ENCODE measurements at places on chromosomes 3 and 15.
A peak's percentile ranks its signal among the peaks of the same experiment; 100 is the strongest.

GRCh38 chr3:150396956-150397550, 11.0 kb upstream of the TSC22D2 start:
- peak; percentile 33 for DNase-seq

GRCh38 chr15:57861034-57861638, 154.6 kb downstream of the POLR2M start:
- DNase-seq, result peak; percentile 22

DNA sequence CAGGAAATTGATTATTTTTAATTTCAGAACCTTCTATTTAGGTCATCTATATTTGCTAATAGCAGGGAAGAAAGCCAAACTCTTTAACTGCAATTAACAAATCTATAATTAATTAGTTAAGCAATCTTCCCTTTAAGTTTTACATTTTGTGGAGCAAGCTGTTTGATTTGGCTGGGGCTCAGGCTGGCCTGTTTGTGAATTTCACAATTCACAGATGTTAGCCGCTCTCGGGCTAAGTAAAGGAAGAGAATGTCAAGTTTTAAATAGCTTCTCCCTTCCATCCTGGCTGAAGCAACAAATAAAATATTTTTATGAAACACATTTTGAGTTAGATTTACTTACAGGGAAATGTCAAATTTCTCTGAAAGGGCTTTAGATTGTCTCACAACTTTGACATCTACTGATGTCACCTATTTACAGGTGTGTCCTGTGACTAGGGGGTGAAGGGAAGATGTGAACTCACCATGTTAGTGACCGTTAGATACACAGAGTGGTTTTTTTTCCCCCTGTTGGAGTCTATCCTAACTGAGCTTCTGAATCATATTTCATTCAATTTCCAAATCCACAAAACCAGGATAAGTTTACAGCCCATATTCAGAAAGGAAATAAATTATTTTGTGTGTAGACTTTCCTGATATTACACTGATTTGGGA, 1.3 kb upstream of the TP63 start:
- DNase-seq, result no peak

DNA sequence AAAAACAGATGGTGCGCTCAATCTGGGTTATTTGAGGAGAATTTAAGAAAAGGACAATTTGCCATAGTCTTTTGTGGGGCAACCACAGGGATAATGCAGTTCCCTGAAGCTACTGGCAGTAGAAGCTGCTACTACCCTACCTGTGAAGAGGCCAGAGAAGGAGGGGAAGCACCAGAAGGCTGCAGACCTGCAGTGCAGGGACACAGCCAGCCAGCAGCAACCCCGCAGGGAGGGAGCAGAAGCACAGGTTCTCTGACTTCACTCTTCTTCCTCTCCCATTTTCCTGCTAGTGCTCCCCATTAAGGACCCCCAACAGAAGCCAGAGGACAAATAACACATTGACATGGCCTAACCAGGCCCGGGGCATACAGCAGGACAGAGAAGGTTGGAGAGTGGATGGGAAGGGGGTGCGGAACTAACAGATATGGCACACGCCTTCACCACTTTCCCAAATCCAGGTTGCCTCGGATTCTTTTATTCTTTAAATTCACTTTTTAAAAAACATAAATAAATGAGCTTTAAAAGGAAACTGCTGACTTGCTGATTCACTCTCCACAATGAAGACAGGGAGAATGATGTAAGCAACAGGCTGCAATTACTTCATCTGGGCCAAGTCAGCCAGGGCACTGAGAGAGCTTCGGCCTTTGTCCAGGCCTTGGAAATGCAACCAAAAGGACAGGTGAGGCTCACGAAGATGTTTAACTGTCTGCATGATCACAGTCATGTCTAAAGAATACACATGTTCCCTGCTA, 30.1 kb downstream of the POPDC2 start:
- DNase-seq, result no peak

DNA sequence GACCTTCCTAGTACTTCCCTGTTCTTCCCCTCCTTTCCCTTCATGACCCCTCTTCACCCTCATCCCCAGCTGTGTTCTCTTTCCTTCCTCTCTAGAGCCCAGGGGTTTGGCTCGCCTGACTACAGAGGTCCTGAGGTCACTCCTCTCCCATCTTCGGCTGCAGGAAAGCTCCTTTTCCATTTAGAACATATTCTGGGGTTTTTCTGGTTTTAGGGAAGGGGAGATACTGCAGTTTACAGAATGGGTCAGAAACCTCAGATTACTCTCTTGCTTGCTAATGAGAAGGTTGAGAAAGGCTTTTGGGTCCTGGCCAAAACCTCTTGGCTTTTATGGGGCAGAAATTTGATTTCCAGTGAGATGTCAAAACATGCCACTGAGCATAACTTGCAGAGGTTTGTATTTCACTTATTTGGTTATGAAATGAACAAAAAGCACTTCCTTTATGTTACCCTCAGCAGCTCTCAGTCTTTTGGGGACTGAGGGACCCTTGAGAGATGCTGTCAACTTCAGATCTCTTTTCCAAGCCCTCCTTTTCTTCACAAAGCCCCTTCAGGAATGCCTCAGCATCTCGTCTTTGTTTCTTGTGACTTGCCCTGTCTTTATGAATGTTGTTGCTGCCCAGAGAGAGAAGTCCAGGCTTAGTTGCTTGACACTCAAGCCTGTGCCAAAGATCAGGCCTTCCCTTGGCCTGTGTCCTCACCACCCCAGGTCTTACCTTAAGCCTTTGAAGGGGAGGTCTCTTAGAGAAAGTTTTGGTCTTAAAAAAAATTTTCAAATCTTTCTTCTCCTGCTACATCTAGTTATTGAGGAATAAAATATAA, 121.7 kb upstream of the TPM1 start:
- no peak for DNase-seq

DNA sequence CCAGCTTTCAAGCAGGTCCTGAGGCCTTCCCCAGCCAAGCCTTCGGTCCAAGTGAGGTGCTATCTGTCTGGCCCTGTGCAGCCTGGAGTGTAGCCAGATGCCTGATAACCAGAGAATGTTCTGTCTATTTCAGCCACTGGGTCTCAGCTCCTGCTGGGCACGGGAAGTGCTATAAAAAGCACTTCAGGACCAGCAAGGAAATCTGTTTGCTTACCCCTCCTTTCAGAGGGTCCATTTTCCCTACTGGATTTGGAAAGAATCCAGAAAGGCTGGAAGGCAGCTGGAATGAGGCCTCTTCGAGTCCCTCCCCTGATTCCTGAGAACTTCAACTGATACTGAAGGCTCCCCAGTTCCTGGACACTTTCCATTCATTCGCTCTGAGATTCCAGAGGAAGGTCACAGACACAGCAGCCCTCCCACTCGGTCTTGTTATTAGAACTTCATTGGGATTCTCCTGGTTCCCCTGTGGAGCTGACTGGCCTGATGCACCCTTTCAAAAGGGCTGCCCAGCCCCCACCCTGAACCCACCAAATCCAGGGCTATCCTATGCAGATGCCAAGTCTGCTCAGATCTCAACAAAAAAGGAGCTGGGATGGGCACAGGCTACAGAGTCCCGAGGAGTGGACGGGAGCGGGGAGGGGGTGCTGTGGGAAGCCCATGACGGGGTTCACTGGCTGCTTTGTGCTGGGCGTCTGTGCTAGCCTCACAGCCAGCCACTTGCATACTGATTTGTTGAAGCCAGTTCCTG, 70.4 kb downstream of the UMPS start:
- DNase-seq, result no peak

GRCh38 chr3:192887047-192887446, 30.6 kb downstream of the MB21D2 start:
- no peak for DNase-seq
